CD4-positive, alpha-beta T cell treated with Interleukin-1 beta for 1 hour (primary cell): ENCODE measurements at places on chromosomes 7 and 10.

DNA sequence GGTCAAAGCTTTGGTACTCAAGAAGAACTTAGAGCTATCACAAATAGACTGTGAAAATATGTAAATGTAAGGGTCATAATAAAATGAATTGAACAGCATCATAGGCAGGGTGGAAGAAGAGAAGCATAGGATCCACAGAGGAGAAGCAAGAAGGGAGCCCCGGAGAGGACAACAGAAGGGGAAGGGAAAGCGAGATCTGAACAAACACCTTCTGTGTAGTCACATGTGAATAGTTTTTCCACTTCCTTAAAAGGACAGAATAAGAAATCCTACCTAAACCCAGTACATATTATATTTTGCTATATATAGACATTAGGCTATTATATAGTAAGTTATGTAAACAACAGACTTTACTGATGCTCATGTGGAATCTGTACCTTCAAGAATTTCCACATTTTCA is 160.2 kb downstream of the DKK1 start:
- DNase-seq: no peak

- DNase-seq: no peak
Observed at GRCh38 chr10:86941991-86942421, 15.4 kb downstream of the MMRN2 start.

- no peak for DNase-seq
Observed at GRCh38 chr10:80265740-80266512, 23.5 kb downstream of the MAT1A start.

DNA sequence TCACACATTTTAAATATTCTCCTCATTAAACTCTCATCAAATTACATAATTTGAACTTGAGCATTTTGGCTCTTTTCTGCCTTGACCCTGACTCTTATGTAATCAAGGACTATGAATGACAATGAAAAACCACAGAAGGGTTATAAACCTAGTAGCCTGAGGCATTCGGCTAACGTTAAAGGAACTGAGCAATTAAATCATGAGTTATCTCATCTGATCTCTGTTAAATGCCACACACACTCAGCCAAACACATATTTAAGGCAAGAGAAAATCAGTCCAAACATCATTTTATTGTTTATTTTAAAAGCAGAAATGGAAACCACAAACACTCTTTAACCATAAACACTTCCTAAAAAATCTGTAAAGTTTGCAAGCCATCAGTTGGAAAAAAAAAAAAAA is 204.3 kb downstream of the DGKI start:
- no peak for DNase-seq

- DNase-seq: no peak
Observed at GRCh38 chr7:27723085-27723484, 16.9 kb upstream of the TAX1BP1 start.

DNA sequence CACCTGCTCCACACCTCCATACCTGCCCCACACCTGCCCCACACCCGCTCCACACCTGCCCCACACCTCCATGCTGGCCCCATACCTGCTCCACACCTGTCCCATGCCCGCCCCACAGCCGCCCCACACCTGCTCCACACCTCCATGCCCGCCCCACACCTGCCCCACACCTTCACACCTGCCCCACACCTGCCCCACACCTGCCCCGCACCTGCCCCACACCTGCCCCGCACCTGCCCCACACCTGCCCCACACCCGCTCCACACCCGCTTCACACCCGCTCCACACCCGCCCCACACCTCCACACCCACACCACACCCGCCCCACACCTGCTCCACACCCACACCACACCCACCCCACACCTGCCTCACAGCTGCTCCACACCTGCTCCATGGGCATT is 53.0 kb downstream of the PARP12 start:
- DNase-seq: no peak

- DNase-seq: no peak
Observed at GRCh38 chr7:132001146-132001545, 444.7 kb upstream of the PODXL start.
